CD8-positive, alpha-beta memory T cell (primary cell): ENCODE measurements at places on chromosomes 5 and 9. TPM values are rescaled to one million over a fixed set of nuclear protein-coding genes. Genes with fewer than 3 reads are reported as not detected.

GRCh38 chr9:112325600-112325999 is 7.8 kb downstream of the PTBP3 start:
- no peak for DNase-seq

- DNase-seq = no peak
Observed at GRCh38 chr5:15365070-15365469, 134.9 kb upstream of the FBXL7 start.

DNA sequence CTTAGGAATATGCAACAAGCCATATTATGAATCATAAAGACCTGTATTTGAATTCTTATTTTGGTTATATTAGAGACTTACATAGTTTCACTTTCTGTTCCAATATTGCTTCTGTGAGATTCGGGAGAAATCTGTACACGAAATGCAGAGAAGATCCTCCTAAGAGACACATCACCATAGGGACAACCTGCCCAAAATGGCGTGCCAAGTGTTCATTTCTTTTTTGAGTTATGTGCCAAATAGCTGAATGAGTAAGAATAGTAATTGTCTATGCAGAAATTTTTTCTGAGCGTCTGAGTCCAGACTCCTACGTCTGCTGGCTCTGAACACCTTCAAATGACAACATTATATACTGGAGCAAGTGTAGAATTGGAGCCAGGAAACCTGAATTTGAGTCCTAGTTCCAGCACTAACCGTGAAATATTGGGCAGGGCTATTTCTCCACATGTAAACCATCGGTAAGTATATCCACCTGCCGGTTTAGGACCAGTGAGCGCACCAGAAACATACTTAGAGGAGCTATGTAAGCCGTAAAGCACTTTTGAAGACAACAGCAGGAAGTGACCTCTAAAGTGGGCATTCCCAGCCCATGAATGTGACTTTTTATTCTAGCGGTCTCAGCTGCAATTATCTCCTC is 163.9 kb upstream of the DMRT1 start:
- no peak for DNase-seq

DNA sequence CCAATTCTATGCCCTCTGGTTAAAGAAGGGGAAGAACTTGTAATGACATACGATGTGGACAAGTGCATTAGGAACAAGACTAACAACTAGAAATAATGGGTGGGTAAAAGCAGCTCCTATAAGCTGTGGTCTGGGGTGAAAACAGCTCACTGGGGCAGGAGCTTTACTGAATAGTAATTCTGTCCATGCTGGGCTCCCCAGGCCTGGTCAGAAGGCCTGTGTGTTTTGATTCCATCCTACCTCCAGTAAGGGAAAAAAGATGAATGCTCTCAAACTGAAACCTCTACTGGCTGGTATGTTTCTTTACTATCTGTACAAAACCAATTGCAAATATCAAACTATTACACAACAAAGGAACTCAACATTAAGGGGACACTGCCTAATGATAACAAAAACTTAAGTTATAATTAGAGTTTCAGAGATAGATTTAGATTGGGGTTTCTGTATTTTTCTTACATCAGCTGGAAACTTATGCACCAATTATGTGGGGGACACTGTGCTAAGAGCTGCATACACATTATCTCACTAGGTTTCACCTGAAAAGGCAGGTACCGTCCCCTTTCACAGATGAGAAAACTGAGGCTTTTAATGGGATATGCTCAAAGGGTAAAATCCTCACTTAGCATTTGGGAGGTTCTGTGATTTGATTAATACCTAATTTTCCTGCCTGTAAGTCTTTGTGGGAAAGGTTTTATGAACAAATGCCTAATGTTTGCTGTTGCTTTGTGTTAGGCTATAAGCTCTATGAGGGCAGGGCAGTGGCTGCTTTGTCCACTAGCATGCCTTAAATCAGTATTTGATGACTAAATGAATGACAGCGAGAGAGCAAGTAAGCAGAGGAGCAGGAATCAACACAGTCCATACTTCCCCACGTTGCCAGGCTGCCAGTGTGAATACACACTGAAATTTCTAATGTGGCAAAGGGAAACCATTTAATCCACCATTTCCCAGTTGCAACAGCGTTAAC is 53.6 kb downstream of the ELL2 start:
- no peak for DNase-seq

DNA sequence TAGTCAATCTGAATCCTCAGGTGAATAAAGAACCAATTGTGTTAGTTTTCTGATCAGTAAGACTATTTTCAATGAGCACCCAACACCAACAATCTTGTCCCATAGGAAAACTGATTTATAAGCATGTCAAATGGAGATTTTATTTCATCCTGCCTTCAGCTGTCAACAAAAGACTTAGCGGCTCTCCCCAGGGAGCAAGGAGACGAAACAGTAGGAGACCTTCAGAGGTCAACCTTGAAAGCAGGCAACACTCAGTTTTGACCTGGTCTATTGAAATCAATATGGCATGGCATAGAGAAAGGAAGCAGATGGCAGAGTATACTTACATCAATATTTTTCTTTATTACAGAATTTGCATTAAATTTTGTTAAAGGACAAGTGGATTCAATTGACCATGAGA is 34.1 kb downstream of the ZNF622 start:
- DNase-seq = no peak

DNA sequence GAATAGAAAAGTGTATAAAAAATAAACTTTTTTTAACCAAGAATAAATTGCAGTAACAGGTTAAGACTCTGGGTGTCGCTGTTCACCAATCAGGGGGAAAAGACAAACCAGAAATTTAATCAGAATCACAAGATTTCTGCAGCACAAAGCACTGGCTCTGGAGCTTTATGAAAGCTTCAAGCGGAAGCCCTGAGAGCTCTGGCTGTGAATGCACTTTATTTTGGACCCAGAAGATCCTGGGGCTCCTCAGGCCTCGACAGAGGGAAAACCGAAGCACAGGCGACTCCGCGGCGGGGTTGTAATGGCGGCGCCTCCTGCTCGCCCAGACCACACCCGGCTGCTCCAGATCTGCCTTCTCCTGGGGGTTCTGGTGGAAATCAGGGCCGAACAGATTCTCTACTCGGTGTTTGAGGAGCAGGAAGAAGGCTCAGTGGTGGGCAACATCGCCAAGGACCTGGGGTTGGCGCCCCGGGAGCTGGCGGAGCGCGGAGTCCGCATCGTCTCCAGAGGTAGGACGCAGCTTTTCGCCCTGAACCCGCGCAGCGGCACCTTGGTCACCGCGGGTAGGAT is at the start of gene PCDHGA4:
Gene PCDHGA4, plus strand, starts transcription at position 122 of the 570 bp plus-strand sequence. Its CDS starts 87 bp downstream, at position 209.
- no peak for DNase-seq

GRM6 gene
- not detected for total RNA-seq

UAP1L1 gene
- 15.3 TPM for total RNA-seq

DNA sequence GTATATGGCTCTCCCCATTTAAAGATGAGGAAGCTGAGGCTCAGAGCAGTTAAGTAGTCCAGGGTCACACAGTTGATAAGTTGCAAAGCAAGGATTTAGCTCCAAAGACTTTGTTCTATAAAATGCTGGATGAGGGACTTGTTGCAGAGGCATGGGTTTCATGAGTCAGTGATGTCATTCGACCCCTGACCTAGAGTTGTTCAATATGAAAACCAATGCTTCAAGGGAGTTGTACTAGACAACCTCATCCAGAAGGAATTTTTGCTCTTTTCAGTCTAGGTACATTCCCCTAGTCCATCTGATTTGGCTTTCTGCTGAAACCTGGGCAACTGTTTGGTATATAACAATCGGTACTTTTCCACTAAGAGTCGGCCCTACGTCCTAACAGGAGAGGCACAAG is 550.4 kb downstream of the EBF1 start:
- no peak for DNase-seq

- DNase-seq = no peak
Observed at GRCh38 chr5:40831346-40832210, 3.4 kb downstream of the RPL37 start.

- DNase-seq = peak; percentile 13
Observed at GRCh38 chr5:116947691-116948528, 373.3 kb upstream of the SEMA6A start.

- no peak for DNase-seq
Observed at GRCh38 chr5:180670586-180671359, 21.4 kb upstream of the FLT4 start.

- no peak for DNase-seq
Observed at GRCh38 chr9:97548379-97548778, 46.9 kb downstream of the TMOD1 start.

- DNase-seq = no peak
Observed at GRCh38 chr5:8865686-8866374, 680.0 kb downstream of the SEMA5A start.

- DNase-seq = no peak
Observed at GRCh38 chr5:148841519-148841918, 15.1 kb downstream of the ADRB2 start.

PMPCA gene
- 96.4 TPM for total RNA-seq

NHP2 gene
- 298 TPM for total RNA-seq

LCNL1 gene
- 0.20 TPM for total RNA-seq

SEMA6A gene
- total RNA-seq = not detected

- DNase-seq = no peak
Observed at GRCh38 chr5:84869675-84870074, 485.0 kb upstream of the EDIL3 start.

- no peak for DNase-seq
Observed at GRCh38 chr9:116099821-116100220, 53.8 kb upstream of the PAPPA start.

IL3 gene
- 69.7 TPM for total RNA-seq

DNA sequence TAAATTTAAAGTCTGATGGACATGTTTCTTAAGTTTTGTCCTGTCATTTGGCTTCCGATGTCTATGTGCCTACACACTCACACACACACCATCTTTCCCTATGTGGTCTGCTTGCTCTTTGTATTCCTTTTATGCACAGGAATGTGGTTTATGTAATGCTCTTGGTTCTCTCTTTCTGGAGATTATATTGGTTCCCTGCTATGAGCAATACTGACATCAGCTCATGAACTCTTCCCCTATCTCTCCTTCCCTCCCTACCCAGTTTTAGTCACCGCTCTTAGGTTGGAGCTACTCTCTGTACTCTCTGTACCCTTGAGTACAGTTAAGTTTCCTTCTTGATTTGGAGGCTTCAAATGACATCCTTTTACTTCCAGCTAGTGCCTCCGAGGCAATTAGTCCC is 77.9 kb upstream of the MVB12B start:
- no peak for DNase-seq

- no peak for DNase-seq
Observed at GRCh38 chr5:41869151-41869723, 988 bp downstream of the OXCT1 start.

DNA sequence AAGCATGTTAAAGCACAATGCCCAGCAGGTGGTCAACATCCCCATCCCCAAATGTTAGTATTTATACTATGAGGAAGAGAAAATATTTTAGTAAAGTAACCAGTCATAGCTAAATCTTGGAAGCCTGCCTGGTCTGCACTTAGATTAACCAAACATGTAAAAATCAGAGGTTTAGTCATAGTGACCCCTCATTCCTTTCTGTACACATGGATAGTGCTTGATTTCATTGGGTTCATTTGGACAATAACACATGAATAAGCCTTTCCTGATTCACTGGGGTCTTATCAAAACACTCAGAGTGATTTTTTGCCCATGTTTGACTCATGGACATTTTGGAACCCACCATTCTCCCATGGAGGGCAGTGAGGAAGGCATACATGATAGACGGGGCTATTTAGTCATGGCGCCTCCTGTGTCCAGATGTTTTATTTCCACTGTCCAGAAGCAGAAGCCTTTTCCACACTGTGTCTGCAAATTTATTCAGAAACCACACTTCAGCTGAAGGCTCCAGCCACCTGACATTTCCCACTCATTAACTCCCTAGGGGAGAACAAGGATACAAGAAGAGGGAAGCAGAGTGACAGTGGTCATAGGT is 32.5 kb downstream of the OR1J1 start:
- DNase-seq = no peak

DNA sequence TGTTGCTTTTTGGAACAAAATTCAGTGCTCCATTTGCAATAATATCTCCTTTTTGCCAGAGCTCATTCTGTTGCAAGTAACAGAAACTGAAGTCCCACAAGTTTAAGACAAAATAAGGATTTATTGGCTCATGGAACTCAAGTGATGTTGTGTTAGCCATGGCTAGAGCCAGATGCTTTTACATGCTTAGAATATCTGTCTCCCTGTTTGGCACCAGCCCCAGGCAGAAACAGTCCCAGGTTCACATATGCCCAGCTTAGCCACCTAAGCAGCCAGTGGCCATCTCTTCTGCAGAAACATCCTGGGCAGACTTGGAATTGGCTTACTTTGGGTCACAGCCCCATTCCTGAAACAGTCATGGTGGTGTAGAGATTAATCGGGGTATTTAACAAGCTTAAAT is 540.9 kb upstream of the SGCD start:
- DNase-seq = no peak

GRCh38 chr5:139566611-139567010 is 5.5 kb downstream of the UBE2D2 start:
- DNase-seq = no peak

WDR38 gene
- not detected for total RNA-seq

- peak; percentile 40 for DNase-seq
Observed at GRCh38 chr9:126699401-126699881, 85.7 kb downstream of the LMX1B start.

GRCh38 chr9:5793812-5794211 is 39.1 kb downstream of the ERMP1 start:
- no peak for DNase-seq

CAMK2A gene
- total RNA-seq = not detected

INSL4 gene
- total RNA-seq = not detected

DNA sequence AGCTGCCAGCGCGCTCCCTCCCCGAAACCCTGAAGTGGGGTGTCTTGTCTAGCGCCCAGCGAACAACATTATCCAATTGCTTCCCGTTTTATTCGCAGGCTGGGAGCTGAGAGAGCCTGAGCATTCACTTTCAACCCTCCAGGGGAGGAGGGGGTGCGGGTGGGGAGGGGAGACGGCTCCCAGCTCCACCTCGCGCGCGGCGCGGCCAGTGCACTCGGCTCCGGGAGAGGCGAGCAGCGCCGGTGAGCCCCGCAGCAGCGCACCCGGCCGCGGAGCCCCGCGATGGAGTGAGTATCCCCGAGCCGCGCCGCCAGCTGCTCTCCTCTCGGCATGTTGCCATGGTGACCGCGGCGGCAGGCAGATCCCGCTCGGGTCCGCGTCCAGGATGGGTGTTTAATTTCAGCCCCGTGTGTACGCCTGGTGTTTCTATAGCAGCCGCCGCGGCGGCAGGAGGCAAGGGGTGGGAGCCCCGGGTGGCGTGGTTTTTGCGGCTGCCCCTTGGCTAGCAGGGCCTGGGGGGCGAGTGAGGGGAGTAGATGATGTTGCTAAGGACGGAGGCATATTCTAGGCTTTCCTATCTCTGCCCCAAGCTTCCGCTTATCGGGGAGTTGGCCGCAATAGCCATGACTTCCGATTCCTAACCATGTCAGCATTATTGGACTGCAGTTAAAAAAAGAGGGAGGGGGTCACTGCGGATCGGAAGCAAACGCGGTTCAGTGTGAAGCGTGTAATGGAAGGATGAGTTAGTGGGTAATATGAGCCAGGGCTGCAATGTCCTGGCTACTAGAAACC is 139.2 kb upstream of the PALM2AKAP2 start:
- DNase-seq = no peak

KYAT1 gene
- 8.9 TPM for total RNA-seq

RASEF gene
- not detected for total RNA-seq

PCDHGB3 gene
- 0.28 TPM for total RNA-seq

IFNB1 gene
- not detected for total RNA-seq

GRCh38 chr5:138753794-138754698 is 821 bp downstream of the CTNNA1 start:
- no peak for DNase-seq

ECSCR gene
- 0.82 TPM for total RNA-seq

- peak; percentile 37 for DNase-seq
Observed at GRCh38 chr5:81838307-81838906, 87.5 kb upstream of the SSBP2 start.

GRCh38 chr5:110644357-110644756 is 82.1 kb downstream of the TMEM232 start:
- no peak for DNase-seq

GRCh38 chr5:11110128-11110527 is 349.1 kb upstream of the DAP start:
- DNase-seq = no peak
